ENCODE measurements at places on chromosomes 3 and 15.

DNA sequence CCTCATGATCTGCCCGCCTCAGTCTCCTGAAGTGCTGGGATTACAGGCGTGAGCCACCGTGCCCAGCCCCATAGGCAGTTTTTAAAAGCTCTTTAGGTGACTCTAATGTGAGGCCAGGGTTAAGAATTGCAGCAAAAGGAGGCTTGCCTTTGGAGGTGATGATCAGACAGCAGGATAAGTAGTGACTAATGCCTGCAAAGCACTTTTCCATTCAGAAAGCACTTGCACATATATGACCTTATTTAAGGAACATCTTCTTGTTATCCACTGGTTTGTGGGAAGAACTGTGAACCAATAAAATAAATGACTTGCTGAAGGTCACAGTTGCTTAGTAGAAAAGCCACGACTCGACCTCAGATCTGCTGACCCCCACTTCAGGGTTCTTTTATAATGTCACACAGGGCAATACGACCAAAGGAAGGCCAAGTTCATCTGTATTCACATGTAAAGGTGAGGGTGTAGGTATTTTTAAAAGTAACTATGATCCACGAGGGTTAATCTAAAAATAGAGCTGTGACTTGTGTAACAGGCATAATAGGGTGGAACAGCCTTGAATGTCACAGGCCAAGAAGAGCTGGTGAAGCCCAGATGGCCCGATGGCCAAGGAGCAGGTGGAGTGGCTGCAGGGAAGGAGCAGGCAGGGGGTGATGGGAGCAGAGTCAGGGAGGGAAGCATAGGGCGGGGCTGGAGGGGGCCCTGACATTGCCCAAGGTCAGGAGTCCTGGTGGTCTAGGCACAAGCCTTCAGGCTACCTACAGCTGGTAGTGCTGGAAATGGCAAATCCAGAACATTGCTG, 24.4 kb downstream of the LARP6 start:
- no peak for DNase-seq

DNA sequence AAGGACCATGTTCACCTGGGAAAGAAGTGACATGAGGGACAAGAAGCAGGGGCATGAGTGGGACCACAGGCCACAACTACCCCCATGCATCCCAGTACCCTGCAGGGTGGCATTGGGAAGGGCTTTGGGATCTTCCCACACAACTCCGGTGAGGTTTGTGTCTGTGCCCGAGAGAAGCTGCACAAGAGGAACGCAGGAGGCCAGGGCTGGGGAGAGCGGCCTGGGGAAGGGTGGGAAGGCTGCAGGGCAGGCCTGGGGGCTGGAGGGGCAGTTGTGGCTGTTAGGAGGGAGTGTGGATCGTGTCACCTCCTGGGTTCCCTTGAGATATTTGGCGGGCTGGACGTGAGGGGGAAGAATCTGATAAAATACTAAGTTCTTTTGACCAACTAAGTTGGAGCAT, 25.3 kb upstream of the MFSD1 start:
- no peak for DNase-seq

- DNase-seq = no peak
Observed at GRCh38 chr3:24294150-24294549, 200.5 kb downstream of the THRB start.

DNA sequence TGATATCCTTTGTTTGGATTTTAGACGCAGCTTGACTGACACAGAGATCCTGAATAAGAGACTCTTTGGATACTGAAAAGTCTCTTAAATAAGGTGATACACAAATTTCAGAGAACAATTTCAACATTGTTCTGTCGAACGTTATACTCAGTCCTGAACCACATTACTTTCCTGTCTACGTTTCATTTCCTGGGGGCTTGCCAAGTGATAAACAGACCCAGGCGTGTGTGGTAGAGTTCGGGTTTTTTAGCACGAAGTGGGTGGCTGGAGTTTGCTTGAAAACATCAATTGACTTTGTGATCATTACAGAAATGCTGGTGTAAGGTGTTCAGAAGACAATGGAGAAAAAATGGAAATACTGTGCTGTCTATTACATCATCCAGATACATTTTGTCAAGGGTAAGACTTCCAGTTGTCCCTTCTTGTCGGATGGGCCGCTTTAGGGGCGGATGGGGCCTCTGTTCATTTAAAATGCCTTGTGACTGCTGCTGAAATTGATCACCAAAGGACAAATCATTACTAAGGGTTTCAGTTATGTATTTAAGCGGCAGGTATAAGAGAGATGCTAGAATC, at the start of gene CD96:
Gene CD96 (plus strand): TSS at position 287 of the 573 bp plus-strand sequence. CDS start 52 bp downstream, at position 339.
- no peak for DNase-seq

DNA sequence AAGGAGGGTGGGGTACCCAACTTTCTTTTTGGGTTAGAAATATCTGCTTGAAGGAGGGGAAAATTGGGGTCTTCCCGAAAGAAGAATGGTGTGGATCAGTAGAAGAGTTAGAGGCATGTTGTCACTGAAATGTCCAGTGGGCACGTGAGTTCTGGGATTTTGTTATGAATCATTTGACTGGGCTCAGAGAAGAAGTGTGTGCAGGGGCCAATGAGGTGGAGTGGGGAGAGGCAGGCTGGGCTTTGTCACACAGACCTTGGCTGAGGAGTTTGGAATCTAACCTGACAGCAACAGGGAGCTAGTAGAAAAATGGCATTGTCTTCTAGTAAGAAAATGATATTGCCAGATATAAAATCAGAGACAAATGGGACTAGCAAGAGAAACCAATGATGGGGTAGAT, 436.8 kb downstream of the MFSD1 start:
- no peak for DNase-seq

DNA sequence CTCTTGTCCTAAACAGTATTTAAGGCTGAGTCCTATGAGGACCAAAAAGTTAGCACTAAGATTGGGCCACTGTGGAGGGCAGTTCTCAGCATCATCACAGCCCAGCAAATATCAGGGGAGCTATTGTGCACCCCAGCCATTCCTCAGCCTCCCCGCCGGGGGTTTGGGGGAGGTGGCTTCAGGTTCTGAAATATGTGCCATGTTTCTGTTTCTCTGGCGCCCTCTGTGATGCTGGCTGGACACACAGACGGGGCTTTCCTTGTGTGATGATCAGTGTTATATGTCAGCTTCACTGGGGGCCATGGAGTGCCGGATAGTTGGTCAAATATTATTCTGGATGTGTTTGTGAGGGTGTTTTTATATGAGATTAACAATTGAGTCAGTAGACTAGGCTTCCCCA, 106.8 kb downstream of the GABRG3 start:
- no peak for DNase-seq

- DNase-seq = no peak
Observed at GRCh38 chr15:75061272-75061671, 37.9 kb downstream of the PPCDC start.

DNA sequence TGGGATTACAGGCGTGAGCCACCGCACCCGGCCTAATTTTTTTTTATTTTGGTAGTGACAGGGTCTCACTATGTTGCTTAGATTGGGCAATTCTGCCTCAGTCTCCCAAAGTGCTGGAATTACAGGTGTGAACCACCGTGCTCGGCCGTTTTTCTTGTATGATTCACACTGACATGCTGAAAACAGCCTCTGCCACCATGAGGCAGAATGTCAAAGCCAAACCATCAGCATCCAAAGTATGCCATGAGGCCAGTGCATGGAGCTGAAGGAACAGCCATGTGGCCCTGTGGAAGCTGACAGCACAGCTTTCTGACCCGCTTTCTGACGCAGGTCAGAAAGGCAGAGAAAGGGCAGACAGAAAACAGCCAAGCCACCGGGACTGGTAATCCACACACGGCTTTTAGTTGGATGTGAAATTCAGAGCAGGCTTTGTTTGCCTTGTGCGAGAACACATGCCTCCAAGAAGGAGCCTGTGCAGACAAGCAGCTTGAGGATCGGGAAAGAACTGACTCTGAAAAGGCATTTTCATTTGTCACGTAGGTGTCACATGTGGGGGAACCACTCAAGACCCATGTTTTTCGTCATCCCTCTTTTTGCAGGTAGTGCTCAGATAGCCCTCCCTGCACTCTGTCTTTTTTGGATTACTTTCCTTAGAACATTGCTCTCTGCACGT, 25.1 kb downstream of the XYLB start:
- DNase-seq = no peak

DNA sequence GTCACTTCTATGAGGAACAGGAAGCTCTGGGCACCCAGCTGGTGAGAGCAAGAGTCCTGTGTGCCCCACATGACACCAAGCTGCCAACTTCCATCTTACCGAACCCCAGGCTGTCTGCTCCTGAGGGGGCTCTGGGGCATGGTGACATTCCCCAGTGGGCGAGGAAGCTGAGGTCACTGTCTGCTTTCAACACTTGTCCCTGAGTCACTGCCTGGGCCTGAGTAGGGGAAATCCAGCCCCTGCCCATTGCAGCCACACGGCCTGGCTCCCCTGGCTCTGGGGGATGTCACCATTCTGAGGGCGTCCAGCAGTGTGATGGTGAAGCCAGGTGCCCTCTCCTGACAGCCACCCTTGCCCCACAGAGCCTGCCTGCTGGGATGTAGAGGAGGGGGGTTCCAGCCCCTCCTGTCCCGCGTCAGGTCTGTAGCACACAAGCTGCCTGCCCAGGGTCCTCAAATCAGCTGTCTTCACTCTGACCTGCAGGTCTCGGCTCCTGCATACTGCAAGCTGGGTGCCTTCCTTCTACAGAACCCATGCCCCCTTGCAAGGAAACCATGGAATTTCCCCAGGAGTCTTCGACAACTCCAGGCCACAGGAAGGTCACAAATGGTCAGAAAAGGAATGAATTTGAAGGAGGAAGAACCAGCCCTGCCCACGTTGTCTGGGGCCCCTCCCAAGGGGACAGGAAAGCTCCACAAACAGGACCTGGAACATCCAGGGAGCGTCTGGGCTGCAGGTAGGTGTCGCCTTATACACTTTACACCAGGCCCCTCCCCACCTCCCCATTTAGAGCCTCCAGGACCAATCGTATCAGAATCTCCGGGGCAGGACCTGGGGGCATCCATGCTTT, 69.9 kb upstream of the GATM start:
- DNase-seq = no peak

- no peak for DNase-seq
Observed at GRCh38 chr3:36895496-36896409, 49.1 kb downstream of the TRANK1 start.

GRCh38 chr3:110783541-110783940, 288.1 kb upstream of the NECTIN3 start:
- DNase-seq = no peak

- DNase-seq = no peak
Observed at GRCh38 chr3:105579439-105579838, 212.7 kb downstream of the ALCAM start.

Measured in HTR-8/SVneo (cell line).